ENCODE measurements at places on chromosomes 11 and 22. TPM values are rescaled to one million over a fixed set of nuclear protein-coding genes. Genes with fewer than 3 reads are reported as not detected.

The PRR33 gene
- total RNA-seq: not detected

The CALCA gene
- not detected for total RNA-seq

The ROBO4 gene
- 0.76 TPM for total RNA-seq

The NPAS4 gene
- total RNA-seq: 0.13 TPM

The RTL10 gene
- total RNA-seq: 23.8 TPM

The NEFH gene
- 2.0 TPM for total RNA-seq

The RIBC2 gene
- 0.81 TPM for total RNA-seq

The GAB2 gene
- 10.1 TPM for total RNA-seq

The LIF gene
- total RNA-seq: 42.5 TPM

The KRTAP5-5 gene
- not detected for total RNA-seq

The PAMR1 gene
- 10.0 TPM for total RNA-seq

The ISX gene
- total RNA-seq: not detected

The HARBI1 gene
- total RNA-seq: 2.9 TPM

The CRACR2B gene
- 20.4 TPM for total RNA-seq

The PDE2A gene
- total RNA-seq: not detected

The DDTL gene
- total RNA-seq: 0.65 TPM

The FAM76B gene
- total RNA-seq: 8.1 TPM

The CHST1 gene
- total RNA-seq: 0.63 TPM

The CSNK2A3 gene
- total RNA-seq: 0.81 TPM

The PTGDR2 gene
- 0.38 TPM for total RNA-seq

The POLA2 gene
- total RNA-seq: 6.7 TPM

The RIC3 gene
- 0.38 TPM for total RNA-seq

The YAP1 gene
- 143 TPM for total RNA-seq

The GGTLC2 gene
- total RNA-seq: not detected

The MYOD1 gene
- not detected for total RNA-seq

The ART5 gene
- total RNA-seq: 3.0 TPM

The TTC28 gene
- 28.9 TPM for total RNA-seq

The DLG2 gene
- total RNA-seq: 0.16 TPM

The CYP2D6 gene
- total RNA-seq: 0.51 TPM

The TESMIN gene
- total RNA-seq: 5.1 TPM

Data from mesangial cell (primary cell).